NCI-H187 (cell line): ENCODE measurements at places on chromosomes 6 and 20.

DNA sequence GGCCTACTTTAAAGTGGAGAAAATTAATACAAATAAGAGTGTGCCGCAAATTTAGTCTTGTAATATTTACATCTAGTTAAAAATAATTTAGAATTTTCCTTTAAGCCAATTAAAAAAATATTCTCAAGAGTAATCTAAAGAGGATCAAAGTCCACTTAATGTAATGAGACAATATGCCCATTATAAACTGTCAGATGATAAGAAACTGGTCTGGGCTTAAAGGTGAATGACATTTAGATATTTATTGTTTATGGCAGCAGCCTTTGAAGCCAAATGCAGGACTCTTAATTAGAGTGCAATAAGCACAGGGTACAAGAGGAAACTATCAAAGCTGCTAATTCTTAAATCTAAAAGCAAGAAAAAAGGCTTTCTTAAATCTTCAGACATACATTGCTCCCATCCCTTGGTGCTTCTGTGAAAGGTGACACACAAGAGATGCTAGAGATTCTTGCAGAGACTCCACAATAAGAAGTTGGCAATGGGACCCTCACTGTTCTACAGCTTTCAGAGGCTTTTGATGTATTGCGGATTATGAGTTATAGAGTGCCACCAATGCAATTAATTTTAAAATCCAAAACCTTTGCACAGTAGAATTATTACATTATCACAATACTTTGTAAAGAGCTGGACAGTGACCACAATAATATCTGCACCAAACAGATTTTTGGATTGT, 116.1 kb downstream of the MAN1A1 start:
- no peak for DNase-seq

- DNase-seq = no peak
Observed at GRCh38 chr6:90227213-90227612, 69.4 kb downstream of the BACH2 start.

DNA sequence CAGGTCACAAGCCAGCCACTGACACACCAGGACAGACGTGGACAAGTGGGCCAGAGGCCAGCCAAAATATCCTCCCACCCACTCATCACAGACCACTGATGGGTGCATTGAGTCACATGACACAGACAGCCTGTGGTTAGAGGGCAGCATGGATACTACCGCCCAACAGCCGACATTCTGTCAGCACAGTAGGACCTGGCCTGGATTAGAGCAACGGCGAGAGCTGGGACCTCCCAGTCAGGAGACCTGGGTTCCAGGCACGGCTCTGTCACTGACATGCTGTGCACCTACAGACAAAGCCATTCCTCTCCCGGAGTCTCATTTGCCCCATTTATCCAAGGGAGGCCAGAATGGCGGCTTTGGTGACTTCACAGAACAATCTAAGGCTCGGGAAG, 8.0 kb downstream of the ZNF335 start:
- no peak for DNase-seq

GRCh38 chr20:36876473-36876833, 515 bp downstream of the TLDC2 start:
- DNase-seq = no peak

DNA sequence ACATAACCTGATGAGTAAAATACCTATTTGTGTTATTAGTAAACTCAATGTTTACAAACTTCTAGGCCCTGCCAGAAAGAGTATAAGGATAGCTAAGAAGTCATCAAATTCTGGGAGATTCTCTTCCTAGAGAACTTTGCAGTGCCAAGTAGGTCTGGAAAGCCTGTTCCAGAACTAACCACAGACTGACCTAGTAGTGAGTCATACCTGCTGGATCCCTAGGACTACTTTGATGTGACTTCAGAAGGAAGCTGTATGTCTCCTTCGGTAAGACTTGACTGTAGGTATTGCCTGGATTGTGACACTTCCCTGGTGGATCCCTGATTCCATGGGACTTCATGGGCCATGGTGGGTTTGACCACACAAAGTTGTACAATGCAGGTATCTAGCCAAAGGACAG, 131.7 kb downstream of the DNAH8 start:
- DNase-seq = no peak

- no peak for DNase-seq
Observed at GRCh38 chr6:82073484-82073883, 174.1 kb downstream of the IBTK start.

DNA sequence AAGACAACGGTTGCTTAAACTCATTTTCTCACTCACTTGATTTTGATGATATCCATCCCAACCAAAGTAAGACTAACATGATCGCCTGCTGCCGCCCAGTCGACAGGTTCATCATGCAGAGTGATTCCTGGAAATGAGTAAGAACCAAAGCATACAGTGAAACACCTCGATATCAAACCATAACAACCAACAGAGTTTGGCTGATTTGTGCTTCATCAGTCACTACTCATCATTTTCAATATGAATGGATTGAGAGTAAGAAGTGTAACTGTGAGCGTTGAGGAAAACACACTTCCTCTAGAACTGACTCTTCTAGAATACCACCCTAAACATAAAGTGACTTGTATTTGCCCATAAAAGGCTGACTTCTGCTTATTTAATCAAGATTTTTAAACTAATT, 29.2 kb upstream of the ALDH8A1 start:
- no peak for DNase-seq

GRCh38 chr20:44959638-44960102, 527 bp downstream of the TOMM34 start:
- DNase-seq = no peak

DNA sequence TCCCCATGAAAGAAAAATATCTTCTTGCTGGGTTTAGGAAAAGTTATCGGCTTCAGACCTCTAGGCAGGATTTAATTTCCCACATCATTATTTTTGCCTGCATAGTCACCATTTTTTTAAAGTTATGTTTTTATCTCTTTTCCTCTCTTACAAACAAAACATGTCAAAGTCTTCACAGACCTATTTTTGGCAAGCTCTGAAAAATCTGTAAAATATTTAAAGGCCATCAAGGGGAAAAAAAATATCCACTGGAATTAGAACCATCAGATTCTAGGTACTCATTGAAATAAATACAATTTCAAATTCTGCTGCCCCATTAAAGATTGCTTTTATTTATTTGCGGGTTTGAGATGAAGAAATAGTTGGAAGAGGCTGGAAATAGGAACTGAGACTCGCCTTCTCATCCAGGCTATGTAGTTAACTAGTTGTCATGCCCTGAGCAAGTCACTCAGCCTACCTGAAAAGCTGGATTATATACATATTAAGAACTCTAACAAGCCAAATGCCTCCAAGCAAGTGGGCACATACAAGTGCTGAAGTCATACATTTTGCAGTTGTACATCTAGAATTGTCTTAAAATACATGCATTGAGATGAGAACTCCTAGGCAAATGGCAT, 101.7 kb upstream of the SASH1 start:
- DNase-seq = no peak

DNA sequence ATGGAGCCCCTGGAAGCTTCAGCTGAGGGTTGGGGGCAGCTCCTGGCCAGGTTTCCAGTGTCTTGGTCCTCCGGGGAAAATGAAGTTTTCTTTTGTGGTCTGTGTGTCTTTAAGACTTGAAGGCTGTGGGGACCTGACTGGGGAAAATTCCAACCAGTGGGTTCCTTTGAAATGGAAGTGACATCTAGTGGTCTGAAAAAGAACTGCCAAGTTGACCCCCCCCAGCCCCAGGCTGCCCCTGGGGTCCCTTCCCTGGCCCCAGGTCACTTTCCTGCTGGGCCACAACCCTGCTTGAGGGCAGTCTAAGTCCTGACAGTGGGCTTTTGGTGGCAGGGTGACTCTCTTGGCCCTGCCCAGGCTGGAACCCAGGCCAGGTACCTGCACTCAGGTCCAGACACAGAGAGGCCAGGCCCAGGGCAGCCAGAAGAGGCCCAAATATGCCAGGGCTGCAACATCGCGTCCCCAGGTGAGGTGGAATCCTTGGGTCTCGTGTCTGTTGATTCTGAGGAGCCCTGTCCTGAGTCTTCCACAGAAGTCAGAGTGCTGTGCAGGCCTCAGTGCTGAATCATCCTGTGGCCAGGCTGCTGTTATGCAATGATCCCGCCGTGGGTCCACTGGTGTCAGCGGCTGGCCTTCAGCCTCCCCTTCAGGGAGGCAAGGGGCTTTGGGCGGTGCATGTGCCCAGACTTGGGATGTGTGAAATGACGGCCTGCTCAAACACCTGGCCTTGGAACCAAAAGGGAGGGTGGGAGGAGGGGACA, 68.4 kb downstream of the VEGFA start:
- DNase-seq = no peak

DNA sequence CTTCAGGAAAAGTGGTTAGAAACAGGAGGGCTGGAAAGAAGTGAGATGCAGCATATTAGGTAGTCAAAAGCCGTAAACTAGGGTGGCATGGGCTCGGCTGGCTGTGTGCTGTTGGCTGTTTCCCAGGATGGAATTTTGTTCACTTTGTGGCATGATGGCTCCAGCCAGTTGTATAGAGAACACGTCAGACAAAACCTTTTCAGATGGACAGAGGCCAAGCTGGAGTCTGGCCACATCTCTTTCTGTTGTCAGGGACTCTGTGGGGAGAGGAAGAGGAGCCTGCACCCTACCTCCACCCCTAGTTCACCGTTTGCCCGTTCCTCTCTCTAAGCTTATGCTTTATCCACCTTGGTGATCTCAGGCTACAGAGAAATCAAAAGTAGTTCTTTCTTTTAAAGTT, 22.0 kb downstream of the C6orf89 start:
- DNase-seq = no peak

DNA sequence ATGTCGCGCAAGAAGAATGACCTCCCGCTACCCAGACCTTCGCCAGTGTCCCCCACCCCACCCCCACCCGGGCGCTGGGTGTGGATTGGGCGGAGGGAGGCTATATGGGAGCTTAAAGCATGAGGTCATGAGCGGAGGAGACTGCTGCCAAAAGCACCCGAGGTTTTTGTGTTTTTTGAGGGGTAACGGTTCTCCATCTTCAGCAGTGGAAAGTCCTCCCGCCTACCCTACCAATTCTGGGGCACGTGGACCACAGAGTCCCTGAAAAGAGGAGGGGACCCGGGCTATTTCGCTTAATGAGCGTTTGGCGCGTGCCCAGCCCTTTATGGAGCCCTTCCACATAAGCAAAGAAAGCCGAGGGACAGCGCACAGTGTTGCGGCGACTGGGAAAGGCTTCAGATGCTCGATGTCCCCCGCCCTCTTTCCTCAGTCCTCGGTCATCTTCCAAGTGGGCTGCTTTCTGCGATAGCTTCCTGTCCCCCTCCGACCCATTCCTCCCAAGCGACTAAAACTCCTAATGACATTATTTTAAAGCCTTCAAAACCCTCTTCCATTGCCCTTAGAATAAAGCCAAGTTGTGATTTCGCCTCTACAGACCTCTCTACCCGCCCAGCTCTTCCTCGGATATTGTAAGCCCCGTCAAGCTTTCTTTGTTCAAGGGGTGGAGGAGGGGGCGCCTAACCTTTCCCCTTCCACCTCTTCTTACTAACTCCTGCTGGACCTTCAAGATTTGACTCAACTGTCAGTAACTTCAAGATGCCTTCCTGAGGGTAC, 2.1 kb upstream of the TRERF1 start:
- DNase-seq = no peak

GRCh38 chr20:44714102-44714700, 968 bp upstream of the CCN5 start:
- DNase-seq = no peak

DNA sequence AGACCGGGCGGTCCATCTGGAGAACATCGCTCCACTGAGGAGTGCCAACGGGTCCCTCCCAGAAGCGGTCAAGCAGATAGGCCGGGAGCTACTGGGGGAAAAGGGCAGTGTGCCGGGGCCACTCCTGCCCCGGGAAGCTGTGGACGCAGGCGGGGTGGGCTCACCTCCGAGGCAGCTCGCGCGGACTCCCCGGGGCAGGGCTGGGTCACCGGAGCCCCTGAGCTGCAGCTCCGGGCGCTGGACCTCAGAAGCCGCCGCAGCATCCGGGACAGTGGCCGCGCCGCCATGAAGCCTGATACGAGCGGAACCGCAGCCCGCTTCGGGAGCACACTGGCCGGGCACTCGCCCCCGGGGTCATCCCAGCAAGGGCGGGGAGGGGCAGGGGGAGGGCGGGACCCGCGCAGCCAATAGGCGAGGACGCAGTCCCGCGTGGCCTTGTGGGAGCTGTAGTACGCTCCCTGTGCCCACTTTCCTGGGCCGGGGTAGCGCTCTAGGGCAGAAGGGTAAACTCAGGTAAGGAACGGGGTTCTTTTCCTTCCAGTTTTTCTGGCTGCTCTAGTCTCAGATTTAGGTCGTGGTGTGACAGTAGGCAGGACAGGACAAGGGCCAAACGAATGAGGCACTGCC, at the start of gene MOCS1:
Gene MOCS1, minus strand, starts transcription at position 332 of the 627 bp plus-strand sequence. Its CDS starts 45 bp downstream, at position 287.
- no peak for DNase-seq

GRCh38 chr6:167970230-167970629, 27.2 kb upstream of the KIF25 start:
- no peak for DNase-seq

DNA sequence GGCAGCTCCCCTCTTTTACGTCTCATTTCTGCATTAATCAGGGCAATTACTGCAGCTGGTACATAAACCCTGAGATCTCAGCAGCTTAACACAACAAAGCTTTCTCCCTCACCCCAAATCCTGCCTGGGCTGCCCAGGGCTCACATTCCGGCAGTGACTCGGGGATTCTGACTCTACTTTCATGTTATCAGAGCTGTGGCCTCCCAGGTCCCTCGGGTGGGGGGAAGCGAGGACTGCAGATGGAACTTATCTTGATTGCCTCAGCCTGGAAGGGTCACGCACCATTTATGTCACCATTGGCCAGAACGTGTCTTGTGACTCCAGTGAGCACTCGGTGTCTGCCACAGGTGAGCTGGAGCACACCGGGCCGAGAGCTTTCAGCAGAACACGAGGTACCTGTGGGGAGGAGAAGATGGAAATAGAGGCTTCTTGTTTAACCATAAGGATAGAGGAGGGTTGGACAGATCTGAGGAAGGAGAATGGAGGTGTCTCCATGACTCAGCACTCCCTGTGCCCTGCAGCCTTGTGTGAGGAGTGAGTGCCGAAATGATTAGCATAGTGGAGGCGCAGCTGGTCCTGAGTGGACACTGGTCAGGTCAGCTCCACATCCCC, 88.5 kb upstream of the EXOC2 start:
- no peak for DNase-seq

DNA sequence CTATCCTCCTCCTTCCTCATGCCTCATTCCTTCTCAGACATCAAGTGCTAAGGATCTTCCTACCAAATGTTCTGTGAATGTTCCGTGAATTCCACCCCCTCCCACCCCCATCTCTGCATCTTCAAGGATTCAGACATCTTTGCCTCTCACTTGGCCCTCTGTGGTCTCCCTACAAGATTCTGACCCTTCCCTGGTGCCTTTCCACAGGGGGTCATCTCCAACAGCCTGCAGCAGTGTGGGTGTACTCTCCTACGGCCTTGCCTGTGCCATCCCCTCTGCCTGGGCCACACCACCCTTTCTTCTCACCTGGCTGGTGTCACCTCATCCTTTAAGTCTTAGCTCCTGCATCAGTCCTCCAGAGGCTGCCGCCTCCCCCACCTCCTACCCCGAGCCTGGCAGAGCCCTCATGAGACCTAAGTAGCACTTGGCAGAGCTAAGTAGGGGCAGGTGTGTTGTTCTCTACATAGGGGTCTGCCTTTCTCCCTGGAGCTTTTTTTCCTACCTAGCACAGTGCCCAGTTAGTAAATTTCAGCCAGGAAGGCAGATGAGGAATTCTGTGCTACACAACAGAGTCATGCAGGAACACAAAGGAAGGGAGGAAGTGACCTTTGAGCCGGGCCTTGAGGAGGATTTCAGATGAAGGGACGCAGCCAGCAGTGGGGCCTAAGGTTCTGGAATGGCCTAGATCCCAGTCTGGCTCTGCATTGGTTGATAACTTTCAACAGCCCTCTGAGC, 43.1 kb downstream of the TM9SF4 start:
- no peak for DNase-seq
